ENCODE measurements at places on chromosomes 7 and 10.
A peak's percentile ranks its signal among the peaks of the same experiment; 100 is the strongest.

DNA sequence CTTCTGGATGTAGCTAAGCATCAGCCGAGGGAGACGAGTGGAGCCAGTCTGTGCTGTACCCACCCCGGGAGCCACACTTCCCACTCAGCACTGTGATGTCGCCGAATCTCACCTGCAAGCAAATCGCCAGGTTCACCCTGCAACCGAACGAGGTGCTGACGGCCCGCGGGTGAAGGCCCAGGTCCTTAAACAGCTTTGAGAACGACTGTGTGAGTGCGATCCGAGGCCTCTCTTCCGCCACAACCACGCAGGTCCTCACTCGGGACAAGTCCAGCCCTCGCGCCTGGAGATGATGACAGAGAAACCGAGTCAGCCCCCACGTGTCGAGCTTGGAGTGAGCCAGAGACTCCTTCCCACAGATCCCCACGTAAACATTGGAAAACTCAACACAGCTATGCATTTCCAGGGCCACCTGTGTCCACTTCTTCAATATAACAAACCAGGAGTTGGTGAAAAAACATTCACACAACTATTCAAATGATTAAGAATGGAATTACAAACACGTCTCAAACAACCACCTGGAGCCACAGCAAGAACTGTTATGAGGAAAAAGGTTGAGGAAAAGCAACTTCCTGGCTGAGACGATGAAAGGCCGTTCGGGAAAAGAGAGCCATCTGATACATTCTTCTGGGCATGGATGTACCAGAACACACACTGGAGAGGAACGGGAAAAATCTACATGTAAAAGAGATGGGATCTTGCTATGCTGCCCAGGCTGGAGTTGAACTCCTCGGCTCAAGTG lies 191.8 kb downstream of the ZMYND11 start:
- peak; percentile 15 for DNase-seq

GRCh38 chr7:50690541-50691011 lies 92.1 kb downstream of the GRB10 start:
- DNase-seq = no peak

GRCh38 chr7:69067397-69067796 lies 530.9 kb upstream of the AUTS2 start:
- DNase-seq = peak; percentile 68

GRCh38 chr7:102721-103120 lies 89.7 kb upstream of the FAM20C start:
- no peak for DNase-seq

DNA sequence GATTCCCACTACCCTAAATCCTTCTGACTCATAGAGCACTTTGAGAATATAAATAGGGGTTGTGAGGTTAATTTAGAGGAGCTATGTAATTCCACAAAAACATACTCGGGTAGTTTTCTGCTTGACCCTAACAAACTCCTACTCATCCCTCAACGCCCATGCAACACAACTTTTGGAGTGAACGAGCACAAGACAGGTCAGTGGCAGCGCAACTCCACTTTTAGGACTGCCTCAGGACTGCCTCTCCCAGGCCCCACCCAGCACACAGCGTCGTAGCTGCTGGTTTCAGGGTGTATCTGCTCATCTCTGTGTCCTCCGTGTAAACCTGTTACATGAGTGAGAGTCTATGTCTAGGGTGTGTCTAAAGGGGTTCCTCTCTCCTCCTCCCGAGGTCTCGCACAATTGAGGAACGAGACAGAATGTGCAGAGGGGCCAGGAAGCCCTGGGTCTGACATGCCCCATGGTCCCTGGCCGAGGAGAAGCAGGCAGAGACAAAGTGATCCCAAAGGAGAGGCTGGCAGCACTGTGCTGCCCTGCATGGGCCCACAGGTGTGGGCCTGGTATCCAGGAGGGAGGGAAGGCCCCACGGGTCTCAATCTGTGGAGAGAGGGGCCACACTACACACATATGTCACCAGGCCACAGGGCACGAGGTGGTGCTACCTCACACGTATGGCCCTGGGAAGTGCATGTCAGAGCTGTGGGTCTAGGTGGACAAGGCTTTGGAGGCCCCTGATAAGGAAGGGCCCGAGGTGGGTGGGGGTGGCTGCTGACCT lies 45.5 kb downstream of the CAMK2B start:
- peak; percentile 28 for DNase-seq

DNA sequence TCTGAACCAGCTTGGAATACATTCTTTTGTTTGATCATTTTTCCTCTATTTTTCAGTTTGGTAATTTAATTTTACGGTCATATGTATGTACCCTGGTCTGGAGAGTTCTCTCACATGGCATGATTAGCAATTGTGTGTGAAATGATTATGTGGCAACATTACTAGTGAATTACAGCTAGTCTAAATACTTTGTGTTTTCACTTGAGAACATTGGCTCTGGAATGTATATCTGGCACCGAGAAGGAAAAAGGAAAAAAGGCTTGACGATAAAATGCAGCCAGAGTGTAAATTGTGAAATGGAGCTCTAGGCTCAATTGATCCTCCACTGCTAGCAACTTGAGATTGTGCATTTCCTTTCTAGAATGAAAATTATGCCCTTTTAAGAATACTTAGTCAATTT lies 397.2 kb downstream of the EXOC4 start:
- DNase-seq = no peak

DNA sequence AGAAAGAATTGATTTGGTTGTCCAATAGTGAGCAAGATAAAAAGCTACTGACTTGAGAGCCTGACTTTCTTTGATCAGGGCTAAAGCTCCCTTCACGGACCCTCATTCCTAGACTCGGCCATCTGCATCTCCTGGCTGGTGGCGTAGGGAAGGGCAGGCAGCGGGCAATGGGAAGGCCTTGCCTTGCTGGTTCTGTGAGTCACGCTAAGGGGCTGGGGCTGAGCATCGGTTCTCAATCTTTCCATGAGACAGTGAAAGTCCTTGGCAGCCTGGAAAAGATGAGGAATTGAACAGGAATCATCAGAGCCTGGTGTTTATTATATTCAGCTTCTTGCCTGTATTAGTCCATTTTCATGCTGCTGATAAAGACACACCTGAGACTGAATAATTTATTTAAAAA lies 475.3 kb downstream of the PLXNA4 start:
- no peak for DNase-seq

- DNase-seq = no peak
Observed at GRCh38 chr7:107815254-107815882, 12.3 kb upstream of the SLC26A3 start.

DNA sequence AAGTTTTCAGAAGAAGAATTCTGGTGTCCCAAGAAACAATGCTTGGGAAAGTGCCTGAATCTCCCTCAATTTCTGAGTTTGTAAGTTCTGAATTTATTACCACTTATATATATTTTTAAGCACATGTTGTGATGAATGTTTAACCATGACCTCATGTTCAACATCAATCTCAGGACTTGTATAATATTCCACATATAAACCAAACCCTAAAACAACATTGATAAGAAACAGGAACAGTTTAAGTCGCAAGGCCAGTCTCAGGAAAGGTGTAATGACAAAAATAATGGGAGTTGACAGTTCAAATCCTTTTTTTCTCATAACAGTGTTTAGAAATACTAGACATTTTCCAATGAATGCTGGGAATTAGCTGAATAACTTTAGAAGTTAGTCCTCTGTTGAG lies 22.8 kb downstream of the NRP1 start:
- no peak for DNase-seq

- DNase-seq = no peak
Observed at GRCh38 chr7:2005786-2006185, 227.0 kb downstream of the MAD1L1 start.

GRCh38 chr7:141268614-141269013 lies 194.8 kb downstream of the TMEM178B start:
- DNase-seq = no peak

GRCh38 chr7:34163956-34164355 lies 258.6 kb downstream of the BMPER start:
- DNase-seq = no peak

DNA sequence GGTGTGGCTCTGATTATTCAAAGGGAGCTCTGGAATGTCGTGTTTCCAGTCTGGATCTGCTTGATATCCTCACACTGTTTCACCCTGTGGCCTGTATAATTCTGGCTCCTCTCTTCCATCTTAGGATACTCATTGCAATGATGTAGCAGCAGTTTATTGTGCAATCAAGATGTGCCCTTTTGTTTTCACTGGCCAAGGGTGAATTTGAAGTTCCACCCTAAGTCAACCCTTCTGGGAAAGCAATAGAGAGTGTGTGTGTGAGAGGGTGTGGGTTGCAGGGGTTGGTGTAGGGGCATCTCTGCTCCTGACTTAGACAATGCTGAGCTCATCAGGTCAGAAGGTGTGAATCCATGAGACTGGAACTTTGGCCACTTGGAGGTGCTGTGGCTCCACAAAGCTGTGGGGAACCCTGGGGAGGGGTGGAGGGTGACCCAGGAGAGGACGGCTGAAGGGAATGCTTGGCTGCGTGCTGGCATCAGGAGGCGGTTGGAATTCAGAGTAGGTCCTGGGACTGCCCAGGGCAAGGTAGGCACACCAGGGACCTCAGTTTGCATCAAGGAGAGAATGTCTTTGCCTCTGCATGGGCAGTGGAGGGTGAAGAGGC lies 118.0 kb upstream of the PRSS58 start:
- peak; percentile 68 for DNase-seq

DNA sequence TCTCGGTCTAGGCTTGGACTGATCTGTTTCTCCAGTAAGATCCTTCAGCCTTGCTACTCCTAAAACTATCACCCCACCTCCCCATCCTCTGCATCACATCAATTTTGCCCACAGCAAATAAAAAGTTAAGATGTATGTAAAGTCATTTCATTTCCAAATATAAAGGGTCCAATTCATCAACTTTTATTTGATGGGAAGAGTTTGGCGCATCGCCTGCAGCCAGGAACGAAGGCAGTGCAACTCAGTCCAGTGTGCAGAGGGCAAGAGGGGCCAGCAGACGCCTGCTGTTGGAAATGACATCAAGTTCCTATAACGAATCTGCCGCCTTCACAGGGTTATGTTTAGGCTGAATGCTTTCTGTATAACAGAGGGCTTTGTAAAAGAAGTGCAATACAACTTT lies 97.0 kb downstream of the SVIL start:
- DNase-seq = no peak

- peak; percentile 88 for DNase-seq
Observed at GRCh38 chr10:114304017-114304570, 65.0 kb downstream of the VWA2 start.

DNA sequence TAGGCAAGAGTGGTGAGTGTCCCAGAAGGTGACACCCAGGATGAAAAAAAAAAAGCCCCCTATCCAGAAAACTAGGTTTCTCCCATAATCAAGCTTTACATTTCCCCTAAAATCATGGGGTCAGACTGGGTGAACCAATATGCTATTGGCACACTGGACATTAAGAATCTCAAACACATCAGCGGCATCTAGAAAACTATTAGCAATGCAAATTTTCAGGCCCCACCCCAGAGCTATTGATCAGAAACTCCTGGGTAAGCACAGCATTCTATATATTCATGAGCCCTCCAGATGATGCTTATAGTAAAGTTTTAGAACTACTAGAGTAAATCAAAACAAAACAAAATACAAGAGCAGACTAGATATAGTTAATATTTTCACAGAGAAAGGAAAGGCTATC lies 36.4 kb downstream of the IQUB start:
- DNase-seq = no peak

GRCh38 chr7:89685287-89685686 lies 469.0 kb upstream of the STEAP1 start:
- no peak for DNase-seq

GRCh38 chr10:125523347-125523746 lies 159.6 kb downstream of the TEX36 start:
- DNase-seq = no peak

GRCh38 chr7:147833970-147834369 lies 756.6 kb upstream of the C7orf33 start:
- no peak for DNase-seq

DNA sequence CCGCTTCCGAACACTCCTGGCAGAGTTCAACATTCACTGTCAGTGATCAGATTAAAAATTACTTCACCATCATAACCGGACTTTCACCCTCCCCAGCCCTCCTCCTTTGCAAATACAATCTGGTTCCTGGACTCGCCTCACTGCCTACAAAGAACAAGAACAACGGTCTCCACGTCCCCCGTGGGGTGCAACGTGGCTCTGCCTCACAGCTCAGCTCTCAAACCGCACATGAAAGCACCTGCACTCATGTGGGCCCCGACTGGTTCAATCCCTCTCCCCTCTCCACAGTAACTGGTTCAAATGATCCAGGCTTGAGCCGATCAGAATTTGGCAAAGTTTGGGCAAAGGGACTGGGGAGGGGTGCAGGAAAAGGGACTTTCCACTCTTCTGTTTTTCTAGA lies 21.0 kb downstream of the ASB13 start:
- DNase-seq = peak; percentile 35

- DNase-seq = no peak
Observed at GRCh38 chr10:72323108-72323749, 31.5 kb downstream of the DNAJB12 start.

DNA sequence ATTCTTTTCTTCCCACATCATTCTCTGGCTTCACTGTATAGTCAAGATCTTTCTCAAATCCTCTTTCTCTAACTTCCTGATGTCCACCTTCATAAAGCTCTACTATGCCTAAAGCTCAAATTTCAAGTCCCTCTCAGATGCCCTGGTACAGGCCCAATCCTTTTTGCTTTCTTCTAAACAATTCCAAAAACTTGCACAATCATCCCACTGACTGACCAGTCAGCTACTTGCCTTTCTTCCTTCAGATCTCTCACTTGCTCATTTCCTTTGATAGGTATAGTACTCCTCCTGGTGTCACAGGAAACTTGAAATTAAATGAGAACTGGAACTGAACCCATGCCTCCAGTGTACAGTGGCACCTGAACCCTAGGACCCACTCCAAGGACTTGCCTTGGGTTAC lies 18.2 kb downstream of the SEC31B start:
- DNase-seq = no peak

- no peak for DNase-seq
Observed at GRCh38 chr10:125640653-125641052, 42.3 kb downstream of the TEX36 start.

DNA sequence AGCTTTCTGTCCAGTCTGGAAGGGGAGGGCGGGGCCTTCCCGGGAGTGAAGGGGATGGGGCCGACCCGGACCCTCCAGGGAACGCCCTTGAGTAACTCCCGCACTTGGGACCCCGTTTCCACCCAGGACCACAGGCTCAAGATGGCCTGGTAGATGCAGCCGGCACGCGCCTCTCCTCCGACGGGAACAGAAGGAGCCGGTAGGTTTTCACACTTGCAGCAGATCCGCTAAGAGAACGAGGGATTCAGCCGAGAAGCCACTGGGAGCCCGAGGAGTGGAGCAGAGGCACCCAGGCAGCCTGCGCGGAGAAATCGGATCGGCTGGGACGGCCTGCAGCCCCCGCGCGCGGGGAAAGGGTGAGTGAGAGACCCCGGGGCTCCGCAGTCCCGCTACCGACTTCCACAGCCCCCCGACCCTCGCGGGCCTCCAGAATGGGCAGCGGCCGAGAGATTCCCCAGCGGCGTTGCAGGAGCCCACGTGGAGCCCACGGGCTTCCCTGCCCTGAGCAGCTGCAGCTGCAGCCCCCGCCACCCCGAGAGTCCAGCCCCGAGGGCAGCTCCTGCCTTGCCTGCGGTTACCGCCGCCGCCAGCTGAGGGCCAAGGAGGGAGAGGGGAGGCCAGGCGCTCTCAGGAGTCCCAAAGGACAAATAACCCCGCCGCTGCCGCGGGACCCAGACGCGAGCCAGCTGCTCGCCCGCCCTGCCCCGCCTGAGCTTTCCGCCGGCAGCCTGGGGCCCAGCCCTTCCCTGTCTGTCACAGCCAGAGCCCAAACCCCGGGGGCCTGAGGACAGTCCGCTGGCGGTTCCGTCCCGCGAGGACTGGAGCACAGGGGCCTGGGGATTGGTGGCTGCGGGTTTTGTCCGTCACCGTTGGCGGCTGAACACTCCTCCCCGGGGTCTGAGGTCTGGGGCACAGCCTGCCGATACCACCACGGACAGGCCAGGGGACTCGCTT lies 21.8 kb downstream of the IFT22 start:
- DNase-seq = peak; percentile 79
